GM12892 (cell line): ENCODE measurements at places on chromosomes 16 and 17.

GRCh38 chr17:74148446-74148845 is 55.0 kb upstream of the RPL38 start:
- no peak for DNase-seq

DNA sequence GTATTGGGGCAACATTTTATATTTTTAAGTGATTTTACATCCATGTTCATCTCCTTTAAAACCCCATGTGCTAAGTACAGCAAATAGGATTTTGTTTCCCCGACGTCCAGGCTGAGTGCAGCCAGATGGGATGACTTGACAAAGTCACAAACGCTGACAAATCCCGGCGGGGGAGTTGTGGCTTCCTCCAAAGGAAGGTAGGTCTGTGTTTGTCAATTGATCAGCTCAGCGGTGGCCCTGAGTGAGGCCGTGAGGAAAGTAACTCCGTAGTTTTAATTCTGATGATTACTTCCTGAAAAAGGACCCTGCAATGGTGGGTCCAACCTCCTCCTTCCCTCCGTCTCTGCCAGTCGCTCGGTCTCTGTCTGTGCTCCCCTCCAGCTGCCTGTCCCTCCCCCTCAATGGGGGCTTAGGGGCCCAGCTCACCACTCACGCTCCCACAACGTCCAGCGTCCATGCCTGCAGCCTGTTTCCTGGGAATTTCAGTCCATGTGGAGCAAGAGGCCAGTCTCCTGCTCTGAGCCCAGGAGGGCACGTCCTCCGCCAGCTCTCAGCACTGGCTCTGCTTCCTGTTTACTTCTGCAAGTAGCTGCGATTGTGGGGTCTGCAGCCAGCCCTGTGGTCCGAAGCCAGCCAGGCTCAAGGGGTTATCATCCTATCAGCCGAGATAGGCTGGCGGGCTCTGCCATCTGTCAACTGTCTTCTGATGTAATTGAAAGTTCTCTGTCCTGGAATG is 209.4 kb upstream of the FOXF1 start:
- no peak for DNase-seq

GRCh38 chr17:42833767-42834422 is 698 bp downstream of the PSME3 start:
- no peak for DNase-seq

DNA sequence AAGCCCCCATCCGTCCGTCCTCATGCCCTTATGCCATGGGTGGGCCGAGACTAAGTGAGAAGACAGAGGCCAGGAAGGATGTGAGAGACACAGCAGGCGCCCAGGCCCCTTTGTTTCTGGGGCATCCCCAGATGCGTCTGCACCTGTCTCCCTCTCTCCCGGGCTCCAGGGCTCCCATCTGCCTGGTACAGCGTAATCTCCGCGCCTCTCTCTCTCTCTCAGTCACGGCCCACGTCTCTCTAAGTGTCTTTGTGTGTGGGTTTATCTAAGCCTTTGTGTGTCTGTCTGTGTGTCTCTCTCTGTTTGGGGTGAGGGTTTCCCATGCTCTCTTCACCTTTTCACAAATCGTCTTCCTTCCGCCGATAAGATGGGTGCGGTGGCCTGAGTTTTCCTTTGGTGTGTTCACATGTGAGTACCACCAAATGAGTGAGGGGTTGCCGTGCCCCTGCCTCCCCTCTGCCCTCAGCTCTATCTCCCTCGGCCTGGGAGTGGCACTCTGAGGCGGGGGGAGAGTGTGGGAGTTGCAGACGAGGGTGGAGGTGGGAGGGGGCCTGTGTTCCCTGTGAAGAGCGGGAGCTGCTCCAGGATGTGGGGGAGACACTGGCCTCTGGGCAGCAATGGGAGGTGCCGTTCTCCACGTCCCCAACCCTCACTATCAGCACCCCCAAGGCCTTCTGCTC is 25.8 kb upstream of the ABCC3 start:
- DNase-seq, result no peak

DNA sequence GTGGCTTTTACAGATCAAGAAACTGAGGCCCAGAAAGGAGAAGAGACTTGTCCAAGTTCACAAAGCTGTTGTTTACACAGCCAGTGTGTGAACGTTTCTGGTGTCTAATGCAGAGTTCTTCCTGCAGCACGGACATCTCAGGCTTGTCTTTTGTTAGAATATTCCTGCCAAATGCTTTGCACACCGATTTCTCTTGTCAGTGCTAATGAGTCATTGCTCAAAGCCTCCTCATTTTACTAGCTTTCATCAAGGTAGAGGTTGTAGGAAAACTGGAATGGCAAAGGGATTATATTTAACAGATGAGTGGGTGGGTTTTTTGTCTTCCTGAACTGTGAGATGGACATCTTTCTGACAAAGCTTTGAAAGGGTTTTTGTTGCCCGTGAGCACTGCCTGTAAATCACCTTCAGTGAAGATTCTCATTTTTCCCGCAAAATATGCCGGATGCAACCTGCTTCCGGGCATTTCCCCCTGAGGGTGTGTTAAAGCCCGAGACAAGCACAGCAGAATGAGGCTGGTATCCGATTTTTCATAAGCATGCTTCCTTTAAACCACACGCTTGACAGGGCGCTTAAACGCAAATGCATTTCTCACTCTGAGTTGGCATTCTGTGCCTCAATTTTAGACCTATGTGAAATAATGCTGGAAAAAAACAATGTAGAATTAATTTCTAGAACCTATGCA is 14.7 kb downstream of the PMM2 start:
- DNase-seq, result no peak
